ENCODE measurements at places on chromosomes 7 and 10. TPM values are rescaled to one million over a fixed set of nuclear protein-coding genes. Genes with fewer than 3 reads are reported as not detected.

The SMIM30 gene
- total RNA-seq: 28.0 TPM

The FAM180A gene
- total RNA-seq: 0.05 TPM

The JCAD gene
- total RNA-seq: 21.3 TPM

The AKR1C8 gene
- total RNA-seq: 0.07 TPM

The ZNF282 gene
- total RNA-seq: 18.0 TPM

The LRGUK gene
- total RNA-seq: 0.48 TPM

The TRIM74 gene
- 0.39 TPM for total RNA-seq

The NSUN6 gene
- total RNA-seq: 4.0 TPM

The PRPS1L1 gene
- not detected for total RNA-seq

The STEAP2 gene
- 4.9 TPM for total RNA-seq

The SLC39A12 gene
- not detected for total RNA-seq

The ANKRD7 gene
- total RNA-seq: 0.30 TPM

The CDH23 gene
- total RNA-seq: 3.2 TPM

The GIMAP8 gene
- total RNA-seq: not detected

The HMX3 gene
- total RNA-seq: not detected

The OPN4 gene
- not detected for total RNA-seq

The TMEM106B gene
- total RNA-seq: 35.8 TPM

The MUC12 gene
- 16.4 TPM for total RNA-seq

The MYL7 gene
- total RNA-seq: not detected

The RELN gene
- total RNA-seq: 0.04 TPM

The PTPRZ1 gene
- total RNA-seq: not detected

The SLC26A5 gene
- not detected for total RNA-seq

The CAV1 gene
- total RNA-seq: 718 TPM

The METTL27 gene
- total RNA-seq: 10.2 TPM

The NRCAM gene
- 135 TPM for total RNA-seq

The TFR2 gene
- 2.2 TPM for total RNA-seq

The ADRA2A gene
- total RNA-seq: 0.23 TPM

The FAM237B gene
- total RNA-seq: 0.04 TPM

The NPSR1 gene
- not detected for total RNA-seq

The XRCC2 gene
- total RNA-seq: 5.2 TPM

The TUBAL3 gene
- total RNA-seq: 0.24 TPM

The FAM13C gene
- total RNA-seq: 0.16 TPM

The CPEB3 gene
- 0.51 TPM for total RNA-seq

The JAKMIP3 gene
- 0.79 TPM for total RNA-seq

The SPDYE8 gene
- not detected for total RNA-seq

The PCLO gene
- total RNA-seq: 1.1 TPM

The TLL2 gene
- total RNA-seq: 0.07 TPM

The FGFR2 gene
- total RNA-seq: 0.27 TPM

The RSPH10B gene
- not detected for total RNA-seq

The CACNB2 gene
- not detected for total RNA-seq

The AKR1C3 gene
- total RNA-seq: 1,052 TPM

The STN1 gene
- total RNA-seq: 24.0 TPM

The GPR85 gene
- not detected for total RNA-seq

The CNPY1 gene
- total RNA-seq: not detected

The OGDHL gene
- total RNA-seq: 0.41 TPM

The DIP2C gene
- total RNA-seq: 16.6 TPM

The GPRIN2 gene
- 33.0 TPM for total RNA-seq

The OR9A2 gene
- not detected for total RNA-seq

The PRKCQ gene
- 4.5 TPM for total RNA-seq

The GHRHR gene
- total RNA-seq: not detected

The ENKUR gene
- total RNA-seq: 0.38 TPM

The MACROH2A2 gene
- total RNA-seq: 24.6 TPM

The AFAP1L2 gene
- total RNA-seq: 20.6 TPM

The GJD4 gene
- total RNA-seq: not detected

The PTPRN2 gene
- total RNA-seq: 0.54 TPM

The NUTM2E gene
- total RNA-seq: 0.26 TPM

The TMEM213 gene
- not detected for total RNA-seq

The ANXA8L1 gene
- total RNA-seq: 97.3 TPM

The TMEM140 gene
- 0.64 TPM for total RNA-seq
